NCI-H446 (cell line): ENCODE measurements at places on chromosomes 13 and 19.

DNA sequence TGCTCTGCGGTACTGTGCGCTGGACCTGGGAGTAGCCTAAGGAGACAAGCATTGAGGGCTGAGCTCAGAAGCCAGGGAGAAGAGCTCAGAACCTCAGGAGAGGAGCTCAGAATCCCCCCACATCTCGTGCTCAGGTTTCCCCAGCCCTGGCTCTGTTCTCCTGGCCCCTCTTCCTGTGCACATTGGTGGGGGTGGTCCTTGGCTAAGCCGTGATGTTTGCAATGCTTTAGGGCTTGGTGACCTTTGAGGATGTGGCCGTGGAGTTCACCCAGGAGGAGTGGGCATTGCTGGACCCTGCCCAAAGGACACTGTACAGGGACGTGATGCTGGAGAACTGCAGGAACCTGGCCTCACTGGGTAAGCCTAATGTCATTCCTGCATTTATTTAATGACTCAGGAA is 6.6 kb downstream of the ZNF557 start:
- DNase-seq, result no peak

DNA sequence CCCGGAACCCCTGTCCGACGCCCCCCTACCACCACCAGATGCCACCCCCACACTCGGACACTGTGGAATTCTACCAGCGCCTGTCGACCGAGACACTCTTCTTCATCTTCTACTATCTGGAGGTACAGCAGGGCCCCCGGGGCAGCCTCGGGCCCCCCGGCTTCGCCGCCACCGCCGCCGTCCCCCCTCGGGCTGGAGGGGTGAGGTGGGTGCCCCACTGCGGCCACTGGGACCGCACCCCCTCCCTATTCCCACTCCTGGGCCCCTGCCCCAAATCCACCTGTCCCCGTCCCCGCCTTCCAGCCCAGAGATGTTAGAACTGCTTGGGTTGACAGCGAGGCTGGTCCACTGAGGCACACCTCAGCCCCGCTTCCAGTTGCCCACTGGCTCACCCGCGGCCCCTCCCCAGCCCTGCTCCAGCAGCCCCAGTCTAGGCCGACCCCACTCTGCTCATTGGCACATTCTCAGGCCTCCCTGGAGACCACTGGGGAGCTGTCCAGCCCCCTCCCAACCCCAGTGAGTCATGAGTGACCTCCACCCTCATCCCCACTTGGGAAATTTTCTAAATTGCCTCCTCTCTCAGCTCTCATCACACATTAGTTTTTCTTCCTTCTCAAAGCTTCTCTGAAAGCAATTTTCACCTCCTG is 6.5 kb downstream of the LENG1 start:
- no peak for DNase-seq

- DNase-seq, result no peak
Observed at GRCh38 chr13:49540552-49540951, 44.8 kb downstream of the PHF11 start.

GRCh38 chr19:49287141-49287770 is 37.7 kb downstream of the SLC6A16 start:
- no peak for DNase-seq

DNA sequence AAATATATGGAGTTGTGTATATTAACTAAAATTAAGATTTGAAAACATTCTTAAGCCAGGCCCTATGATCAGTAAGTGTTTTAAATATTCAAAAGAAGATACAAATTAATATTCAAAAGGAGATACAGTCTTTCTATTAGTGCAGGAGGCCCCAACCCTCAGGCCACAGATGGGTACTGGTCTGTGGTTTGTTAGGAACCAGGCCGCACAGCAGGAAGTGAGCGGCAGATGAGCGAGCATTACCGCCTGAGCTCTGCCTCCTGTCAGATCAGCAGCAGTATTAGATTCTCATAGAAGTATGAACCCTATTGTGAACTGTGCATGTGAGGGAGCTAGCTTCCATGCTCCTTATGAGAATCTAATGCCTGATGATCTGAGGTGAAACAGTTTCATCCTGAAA is 232.9 kb downstream of the FOXO1 start:
- no peak for DNase-seq

DNA sequence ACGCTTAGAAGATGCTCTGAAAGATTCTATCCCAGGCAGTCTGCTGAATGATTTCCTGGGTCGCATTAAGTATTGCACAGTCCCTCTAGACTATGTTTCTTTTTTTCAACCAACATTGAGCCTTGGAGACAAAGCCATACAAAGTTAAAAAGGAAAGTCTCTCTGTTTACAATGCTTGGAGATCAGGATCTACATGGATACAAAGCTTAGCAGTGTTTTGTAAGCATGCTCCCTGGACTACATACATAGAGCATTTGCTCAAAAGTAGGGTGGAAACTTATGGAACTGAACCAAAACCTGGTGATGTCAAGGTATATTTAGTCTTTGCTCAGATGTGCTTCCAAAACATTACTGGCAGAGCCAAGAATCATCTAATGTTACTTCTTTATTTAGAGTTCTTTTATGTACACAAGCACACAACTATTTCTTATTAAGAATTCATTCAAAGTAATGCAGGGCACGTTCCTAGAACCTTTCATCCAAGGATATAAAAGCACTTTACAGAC is 241.2 kb downstream of the ABCC4 start:
- DNase-seq, result no peak

GRCh38 chr19:7478173-7478842 is 10.5 kb downstream of the PEX11G start:
- DNase-seq, result no peak

GRCh38 chr13:51246025-51246417 is 23.8 kb downstream of the FAM124A start:
- no peak for DNase-seq

DNA sequence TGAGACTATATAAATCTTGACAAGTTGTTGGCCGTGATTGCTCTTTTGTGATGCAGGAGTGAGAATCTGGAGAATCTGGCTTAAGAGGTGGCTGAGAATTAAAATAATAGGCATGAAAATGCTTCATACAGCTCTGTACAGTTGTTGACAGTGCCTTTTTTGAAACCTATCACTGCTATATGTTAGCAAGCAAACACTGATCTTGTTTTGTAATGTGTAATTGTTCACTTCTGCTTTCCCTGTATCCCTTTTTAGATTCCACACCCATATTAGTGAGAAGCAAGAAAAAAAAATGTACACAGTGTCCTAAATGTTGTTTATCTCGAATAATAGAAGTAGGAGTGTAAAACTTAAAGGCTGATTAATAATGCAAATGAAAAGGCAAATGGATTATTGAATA is 31.1 kb downstream of the ITM2B start:
- no peak for DNase-seq

DNA sequence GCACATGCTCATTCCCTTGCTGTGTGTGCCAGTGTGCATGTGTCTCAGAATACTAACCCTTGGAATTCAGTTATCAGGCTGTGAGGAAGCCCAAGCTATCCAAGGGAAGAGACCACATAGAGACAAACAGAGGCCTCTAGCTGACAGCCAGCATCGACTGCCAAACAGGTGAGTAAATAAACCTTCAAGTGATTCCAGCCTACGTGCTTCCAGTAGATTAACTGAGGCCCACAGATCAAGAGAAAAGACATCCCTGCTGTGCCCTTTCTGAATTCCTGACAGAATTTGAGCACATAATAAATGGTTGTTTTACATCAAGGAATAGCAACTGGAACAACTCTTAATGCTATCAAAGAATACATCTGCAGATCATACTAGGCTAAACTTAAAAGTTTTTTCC is 17.5 kb downstream of the ZC3H13 start:
- DNase-seq, result no peak

DNA sequence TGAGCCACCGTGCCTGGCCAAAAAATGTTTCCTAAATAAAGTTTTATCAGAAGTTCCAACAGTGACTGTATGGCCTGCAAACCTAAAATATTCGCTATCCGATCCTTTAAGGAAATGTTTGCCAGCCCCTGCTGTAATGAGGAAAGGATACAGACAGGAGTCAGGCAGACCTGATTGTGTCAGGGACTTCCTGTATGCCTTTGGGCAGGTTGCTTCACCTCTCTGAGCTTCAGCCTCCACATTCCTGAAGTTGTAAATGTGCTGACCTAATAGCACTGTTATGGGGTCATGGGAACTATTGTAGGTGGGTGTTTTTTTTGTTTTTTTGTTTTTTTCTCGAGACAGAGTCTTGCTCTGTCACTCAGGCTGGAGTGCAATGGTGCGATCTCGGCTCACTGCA is 6.2 kb downstream of the ABHD8 start:
- no peak for DNase-seq

- no peak for DNase-seq
Observed at GRCh38 chr19:364496-365287, 20.1 kb upstream of the MIER2 start.
